NCI-H1417 (cell line): ENCODE measurements at places on chromosomes 4 and X.

GRCh38 chr4:865572-865971 is 39.6 kb upstream of the CPLX1 start:
- no peak for DNase-seq

- DNase-seq = no peak
Measured at GRCh38 chrX:140723121-140723715, 13.7 kb downstream of the LINC00632 start.

DNA sequence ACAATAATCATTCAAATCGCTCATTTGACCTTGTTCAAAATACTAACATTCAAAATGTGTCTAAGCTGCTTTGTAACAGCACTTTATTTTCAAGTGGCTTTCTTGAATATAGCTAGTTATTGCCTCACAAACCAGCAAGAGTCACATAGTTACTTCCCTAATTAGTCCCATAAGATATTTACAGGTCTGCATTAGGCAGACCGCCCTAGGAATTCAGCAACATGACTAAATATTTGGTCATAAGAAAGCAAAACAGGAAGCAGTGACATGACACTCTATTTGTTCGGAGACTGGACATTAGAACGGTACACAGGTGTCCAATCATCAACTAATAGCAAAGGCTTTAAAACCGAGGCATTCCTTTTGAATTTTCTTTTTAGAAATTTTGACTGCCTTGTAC is 262.0 kb downstream of the COL25A1 start:
- no peak for DNase-seq

GRCh38 chrX:40377684-40378083 is 203.1 kb upstream of the ATP6AP2 start:
- DNase-seq = no peak

- DNase-seq = no peak
Measured at GRCh38 chr4:128379860-128380259, 92.2 kb upstream of the PGRMC2 start.

GRCh38 chr4:183413234-183414200 is 30.9 kb upstream of the CDKN2AIP start:
- peak; percentile 73 for DNase-seq

- DNase-seq = no peak
Measured at GRCh38 chr4:55612341-55612740, 20.3 kb upstream of the PDCL2 start.

GRCh38 chr4:143514497-143514896 is 995 bp downstream of the SMARCA5 start:
- DNase-seq = peak; percentile 14

DNA sequence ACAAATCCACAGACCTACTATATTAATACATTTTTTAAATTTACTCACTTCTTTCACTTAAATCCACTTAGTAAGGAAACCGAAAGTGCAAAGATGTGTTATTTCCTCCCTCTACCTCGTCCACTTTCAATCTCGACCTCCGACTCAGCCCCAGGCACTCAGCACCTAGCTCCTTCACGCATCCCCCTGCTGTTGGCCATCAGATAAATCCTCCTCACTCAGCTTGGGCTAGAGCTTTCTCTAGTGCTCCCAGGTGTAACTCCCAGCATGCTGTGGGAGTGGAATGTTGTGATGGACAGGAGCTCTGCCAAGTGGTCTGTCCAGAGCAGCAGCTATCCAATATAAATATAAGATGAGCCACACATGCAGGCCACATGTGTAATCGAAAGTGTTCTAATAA is 26.7 kb upstream of the TEC start:
- no peak for DNase-seq

GRCh38 chr4:182855312-182855711 is 61.9 kb downstream of the DCTD start:
- DNase-seq = no peak

DNA sequence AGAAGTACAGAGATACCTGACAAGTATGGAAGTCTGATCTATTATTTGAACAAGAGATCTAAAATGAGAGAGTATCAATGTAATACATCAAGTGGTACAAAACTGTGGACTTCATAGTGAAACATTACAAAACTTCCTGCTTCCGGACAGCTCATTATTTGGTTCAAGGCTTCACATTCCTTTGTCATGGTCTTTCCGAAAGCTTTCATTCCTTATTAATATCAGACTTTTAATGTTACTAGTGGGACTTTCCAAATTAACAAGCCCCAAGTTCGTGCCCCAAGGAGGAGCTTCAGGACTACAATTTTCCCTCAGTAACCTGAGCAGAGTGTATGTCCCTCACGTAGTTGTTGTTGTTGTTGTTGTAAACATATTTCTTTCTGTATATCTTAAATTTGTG is 1.2 kb downstream of the CHIC2 start:
- DNase-seq = no peak

- no peak for DNase-seq
Measured at GRCh38 chr4:17258106-17258505, 253.8 kb downstream of the QDPR start.

DNA sequence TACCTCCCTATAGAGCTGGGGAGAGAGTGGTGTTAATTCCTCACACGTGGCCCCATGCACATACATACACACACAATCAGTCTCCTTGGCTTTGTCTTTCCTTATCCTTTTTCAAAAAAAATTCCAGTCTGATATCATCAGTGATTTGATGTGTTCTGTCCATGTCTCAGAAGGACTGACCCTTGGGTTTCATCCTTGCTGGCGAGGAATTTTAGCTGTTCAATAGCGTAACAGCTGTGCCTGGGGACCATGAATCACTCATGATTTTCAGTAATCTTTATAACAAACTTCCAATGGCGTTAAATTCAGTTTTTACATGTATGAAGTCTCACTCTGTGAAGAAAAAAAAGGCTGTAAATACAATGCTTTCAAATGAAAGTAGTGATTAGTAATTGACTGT is 204.6 kb downstream of the RBMX2 start:
- no peak for DNase-seq
